Astrocyte of the cerebellum (primary cell): ENCODE measurements at places on chromosomes 4 and X.

- no peak for DNase-seq
Measured at GRCh38 chr4:77204621-77205020, 47.6 kb downstream of the CCNG2 start.

DNA sequence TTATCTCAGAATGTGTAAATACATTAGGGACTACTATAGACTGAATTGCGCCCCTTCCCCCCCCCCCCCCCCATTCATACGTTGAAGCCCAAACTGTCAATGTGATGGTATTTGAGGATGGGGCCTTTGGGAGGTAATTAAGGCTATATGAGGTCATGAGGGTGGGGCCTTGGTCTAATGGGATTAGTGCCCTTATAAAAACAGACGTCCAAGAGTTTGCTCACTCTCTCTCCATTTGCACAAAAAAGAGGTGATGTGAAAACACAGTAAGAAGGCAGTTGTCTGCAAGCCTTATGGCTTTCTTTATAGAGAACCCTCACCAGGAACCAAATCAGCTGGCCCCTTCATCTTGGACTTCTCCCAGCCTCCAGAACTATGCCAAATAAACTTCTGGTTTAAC, 15.3 kb downstream of the SPACA5 start:
- no peak for DNase-seq

DNA sequence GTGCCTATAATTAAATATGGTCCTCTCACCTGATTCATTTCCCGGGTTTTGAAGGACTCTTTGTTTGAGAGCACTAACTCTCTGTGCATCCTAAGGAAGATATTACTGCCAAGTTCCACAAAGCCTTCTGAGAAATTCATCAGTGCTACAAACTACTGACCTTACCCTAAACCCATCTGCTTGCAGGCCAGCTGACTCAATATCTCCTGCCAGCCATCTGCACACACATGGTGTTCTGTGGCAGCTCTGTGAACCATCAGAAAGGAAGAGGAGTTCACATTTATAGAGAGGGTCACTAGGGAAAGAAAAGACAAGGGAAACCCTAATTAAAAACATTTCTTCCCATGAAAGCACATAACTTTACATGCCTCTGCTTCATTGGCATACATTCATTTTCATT, 156.7 kb downstream of the ATP10D start:
- DNase-seq, result no peak

DNA sequence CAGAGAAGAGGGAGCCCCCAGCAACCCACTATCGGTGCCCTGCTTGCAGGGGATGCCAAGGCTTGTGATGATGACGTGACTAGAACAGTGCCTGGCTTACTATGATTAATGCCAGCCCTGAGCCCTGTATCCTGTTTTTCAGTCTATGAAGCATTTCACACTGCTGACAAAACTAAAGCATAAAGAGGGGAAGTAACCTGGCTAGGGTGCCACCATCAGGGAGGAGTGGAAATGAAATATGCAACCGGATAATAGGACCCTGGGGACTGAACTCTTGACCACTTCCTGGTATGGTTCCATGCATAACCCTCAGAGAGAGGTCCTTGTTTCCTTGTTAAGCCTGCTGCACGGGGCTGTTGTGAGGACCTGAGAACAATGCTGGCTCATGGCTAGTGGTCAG, 50.3 kb downstream of the MED28 start:
- no peak for DNase-seq

DNA sequence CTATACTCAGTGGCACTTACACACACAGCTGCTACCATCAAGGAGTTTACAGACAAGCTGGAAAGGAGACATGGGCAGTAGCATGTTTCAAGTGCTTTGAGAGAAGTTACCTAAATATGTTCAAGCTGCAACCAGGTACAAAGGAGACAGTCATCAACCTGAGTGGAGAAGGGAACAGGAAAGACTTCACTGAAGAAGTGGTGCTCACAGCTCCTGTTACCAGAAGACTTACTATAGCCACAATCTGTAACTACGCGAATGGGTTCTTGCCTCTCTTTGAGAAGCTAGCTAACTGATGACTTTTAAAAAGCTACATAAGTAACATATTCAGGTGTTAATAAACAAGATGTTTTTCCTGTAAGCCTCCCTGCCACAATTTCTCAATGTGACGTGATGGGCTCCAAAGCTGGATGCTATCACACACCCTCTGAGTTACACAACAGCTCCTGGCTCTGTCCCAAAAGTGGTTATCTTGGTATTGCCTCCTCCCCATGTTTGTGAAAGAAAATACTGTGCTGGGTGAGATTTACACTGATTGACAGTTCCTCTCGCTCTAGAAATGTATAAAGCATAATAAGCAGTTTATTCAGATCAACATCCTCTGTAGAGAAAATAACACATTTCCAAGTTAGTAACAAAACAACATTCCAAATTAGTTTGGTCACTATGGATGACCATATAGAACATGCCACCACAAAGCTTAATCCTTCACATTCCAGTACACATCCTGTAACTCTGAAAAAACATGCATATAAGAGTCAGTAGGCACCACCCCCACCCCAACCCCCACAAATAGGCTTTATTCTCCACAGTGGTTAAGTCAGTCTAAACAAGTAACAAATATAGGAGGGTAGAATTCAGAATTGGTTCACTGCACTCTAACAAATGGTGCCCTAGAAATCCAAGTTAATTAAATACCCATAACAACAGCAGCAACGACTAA, 81.8 kb downstream of the FRYL start:
- DNase-seq, result peak; percentile 81

- no peak for DNase-seq
Measured at GRCh38 chrX:10902001-10902400, 209.1 kb upstream of the HCCS start.

- DNase-seq, result no peak
Measured at GRCh38 chr4:917466-917865, 14.7 kb downstream of the GAK start.

DNA sequence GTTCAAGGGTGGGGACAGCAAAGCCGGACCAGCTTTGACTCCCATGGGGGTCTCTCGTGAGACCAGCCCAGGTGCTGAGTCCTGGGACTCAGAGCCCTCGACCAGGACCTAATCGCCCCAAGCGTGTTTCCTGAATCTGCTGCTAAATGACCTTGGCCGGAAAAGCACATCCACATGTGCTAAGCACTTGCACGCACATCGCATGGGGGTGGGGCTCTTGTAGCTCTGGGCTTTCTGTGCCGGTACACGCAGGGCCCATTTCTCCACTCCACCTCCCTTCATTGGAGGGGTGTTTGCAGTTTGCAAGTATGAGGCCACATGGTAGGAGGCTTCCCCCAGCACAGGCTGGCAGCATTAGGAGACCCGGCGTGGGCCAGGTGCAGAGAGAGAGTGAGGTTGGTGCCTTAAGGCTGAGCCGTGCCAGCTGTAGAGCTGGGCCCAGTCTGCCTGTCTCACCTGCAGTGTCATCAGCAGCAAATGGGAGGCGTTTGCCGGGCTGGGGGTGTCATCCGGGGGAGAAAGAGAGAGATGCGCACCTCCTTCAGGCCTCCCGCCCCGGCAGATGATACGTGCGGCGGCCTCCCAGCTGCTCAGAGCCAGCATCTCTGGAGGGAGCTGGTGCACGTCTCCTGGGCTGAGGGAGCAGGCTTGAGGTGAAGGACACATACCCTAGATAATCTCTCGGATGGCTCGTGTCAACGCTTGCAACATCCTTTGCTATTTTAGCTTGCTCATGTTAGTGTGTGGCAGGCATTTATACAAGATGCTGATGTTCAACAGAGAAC, 45.2 kb upstream of the CLCN4 start:
- no peak for DNase-seq

DNA sequence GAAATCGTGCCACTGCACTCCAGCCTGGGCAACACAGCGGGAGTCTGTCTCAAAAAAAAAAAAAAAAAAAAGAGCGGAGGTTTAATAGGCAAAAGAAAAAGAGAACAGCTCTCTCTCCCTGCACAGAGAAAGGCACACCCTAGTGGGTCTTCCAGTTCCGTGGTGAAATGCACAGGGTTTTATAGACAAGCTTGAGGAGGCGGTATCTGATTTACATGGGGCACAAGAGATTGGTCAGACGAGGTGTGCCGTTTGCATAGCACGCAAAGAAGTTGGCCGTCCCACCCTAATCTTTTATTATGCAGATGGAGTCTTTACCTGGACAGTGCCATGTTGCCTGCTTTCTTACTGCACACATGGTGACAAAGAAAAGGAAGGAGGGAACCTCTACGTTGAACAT, 33.5 kb upstream of the REST start:
- DNase-seq, result no peak

- no peak for DNase-seq
Measured at GRCh38 chr4:17115583-17115982, 217.1 kb upstream of the LDB2 start.

DNA sequence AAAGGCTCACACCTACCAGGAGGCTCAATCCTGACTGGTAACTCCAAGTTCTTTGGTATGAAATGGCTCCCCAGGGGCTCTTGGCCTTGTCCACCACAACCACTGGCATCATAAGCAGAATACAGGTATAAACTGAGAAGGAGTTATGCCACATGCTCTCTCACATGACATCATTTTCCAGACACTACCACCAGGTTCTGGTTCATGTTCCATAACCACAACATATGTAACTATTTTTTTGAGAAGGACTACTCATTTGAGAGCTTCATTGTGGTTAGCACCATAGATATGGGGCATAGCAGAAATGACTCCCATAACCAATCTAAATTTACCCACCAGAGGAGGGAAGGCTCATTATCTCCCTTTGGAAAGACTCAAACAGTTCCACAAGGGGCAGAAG, 19.6 kb downstream of the PRDM5 start:
- DNase-seq, result no peak

DNA sequence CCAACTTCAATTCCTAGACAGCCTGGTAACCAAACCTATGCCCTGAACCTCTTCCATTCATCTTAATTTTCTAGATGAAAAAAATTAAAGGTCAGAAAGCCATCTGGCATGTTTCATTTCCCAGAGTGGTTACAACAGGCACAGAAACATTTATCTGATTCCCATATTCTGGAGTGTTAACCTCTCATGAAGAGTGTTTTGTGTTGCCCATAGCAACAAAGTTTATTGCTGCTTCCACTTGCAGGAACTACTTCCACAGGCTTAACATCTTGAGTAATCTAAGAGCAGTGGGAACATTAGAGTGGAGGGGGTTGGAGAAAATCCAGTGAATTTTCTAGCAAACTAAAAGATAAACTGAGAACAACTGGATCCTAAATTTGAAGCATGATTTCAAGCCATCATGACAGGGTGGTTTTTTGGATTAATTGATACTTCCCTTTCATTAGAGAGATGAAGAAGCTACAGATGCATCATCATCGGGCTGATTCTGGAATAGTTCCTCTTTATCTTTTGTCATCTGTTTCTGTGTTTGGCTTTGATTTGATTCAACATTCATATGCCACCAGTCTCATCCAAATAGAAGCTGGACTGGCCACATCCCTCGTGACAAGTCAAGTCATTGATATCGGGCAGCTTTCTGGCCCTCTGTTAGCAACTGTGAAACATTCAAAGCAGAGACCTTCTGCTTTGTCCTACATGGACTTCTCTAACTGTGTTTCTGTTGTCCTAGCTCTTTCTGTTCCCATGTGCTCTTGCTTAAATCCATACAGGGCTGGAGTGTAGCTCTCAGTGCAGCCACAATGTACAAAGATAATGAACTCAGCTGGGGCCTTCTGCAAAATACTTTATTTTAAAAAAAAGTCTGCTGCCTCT, 167.3 kb downstream of the MID1IP1 start:
- no peak for DNase-seq

- no peak for DNase-seq
Measured at GRCh38 chr4:79991601-79992000, 81.4 kb downstream of the ANTXR2 start.

GRCh38 chr4:52877694-52878093, 15.6 kb downstream of the RASL11B start:
- DNase-seq, result no peak

DNA sequence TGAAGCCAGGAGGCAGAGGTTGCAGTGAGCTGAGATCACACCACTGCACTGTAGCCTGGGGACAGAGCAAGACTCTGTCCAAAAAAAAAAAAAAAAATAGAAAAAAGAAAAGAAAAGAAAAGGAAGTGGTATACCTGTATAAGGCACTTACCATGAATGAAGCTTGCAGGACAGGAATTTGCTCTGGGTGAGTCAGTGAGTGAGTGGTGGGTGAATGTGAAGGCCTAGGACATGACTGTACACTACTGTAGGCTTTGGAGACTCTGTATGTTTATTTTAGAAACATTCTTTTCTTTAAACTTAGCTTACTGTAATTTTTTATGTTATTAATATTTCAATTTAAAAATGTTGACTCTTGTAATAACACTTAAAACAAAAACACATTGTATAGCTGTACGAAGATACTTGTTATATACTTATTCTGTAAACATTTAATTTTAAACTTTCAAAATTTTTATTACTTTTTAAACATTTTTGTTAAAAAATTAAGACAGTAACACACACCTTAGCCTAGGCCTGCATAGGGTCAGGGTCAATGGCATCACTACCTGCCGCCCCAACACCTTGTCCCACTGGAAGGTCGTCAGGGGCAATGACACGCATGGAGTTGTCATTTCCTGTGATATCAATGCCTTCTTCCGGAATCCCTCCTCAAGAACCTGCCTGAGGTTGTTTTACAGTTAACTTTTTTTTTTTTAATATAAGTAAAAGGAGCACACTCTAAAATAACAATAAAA, 78.7 kb downstream of the CLNK start:
- DNase-seq, result no peak

- DNase-seq, result no peak
Measured at GRCh38 chrX:31099536-31100090, 27.8 kb upstream of the FTHL17 start.

- DNase-seq, result peak; percentile 38
Measured at GRCh38 chr4:163157157-163157556, 9.5 kb downstream of the NAF1 start.

- DNase-seq, result no peak
Measured at GRCh38 chr4:23882976-23883531, 6.8 kb downstream of the PPARGC1A start.

- no peak for DNase-seq
Measured at GRCh38 chr4:113131621-113132020, 82.2 kb downstream of the ANK2 start.

DNA sequence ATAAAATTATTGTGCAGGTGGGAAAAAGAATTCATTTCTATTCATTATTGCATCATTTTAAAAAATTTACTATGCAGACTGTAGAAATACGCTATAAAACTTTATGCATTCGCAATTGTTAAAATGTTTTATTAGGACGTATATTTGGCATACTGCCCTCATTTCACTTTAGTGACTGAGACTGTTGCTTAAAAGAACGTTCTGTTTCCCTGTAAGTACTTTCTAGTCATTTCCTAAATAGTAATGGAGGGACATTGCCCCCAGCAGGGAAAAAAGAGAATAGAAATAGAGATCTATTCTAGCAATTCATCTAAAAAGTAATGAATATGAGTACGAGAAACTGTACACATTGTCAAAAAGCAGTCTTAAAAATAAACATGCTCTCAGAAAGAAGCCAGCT, 1295.8 kb upstream of the TENM3 start:
- DNase-seq, result no peak

GRCh38 chr4:145307763-145308430, 127.5 kb upstream of the OTUD4 start:
- no peak for DNase-seq

DNA sequence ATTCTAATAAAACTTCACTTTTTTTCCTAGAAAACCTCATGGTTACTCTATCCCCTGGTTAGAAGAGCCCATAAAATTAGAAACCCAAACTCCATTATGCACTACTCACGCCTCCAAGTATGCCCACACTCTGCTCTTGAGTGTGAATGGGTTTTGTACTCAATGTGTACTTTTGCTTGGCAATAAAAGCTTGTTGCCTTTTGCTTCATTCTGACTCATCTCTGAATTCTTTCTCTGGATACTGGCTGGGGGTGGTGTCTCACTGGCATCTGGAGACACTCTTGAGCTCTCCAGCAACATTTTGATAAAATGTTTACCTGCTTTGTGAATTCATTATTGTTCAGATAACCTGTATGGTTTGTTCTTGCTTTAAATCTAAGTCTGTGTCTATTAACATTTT, 963.3 kb downstream of the TRAM1L1 start:
- DNase-seq, result no peak
